ENCODE measurements at places on chromosomes 16 and 17.

GRCh38 chr17:38867179-38867967 is 2.5 kb upstream of the LASP1 start:
- peak; percentile 81 for DNase-seq

DNA sequence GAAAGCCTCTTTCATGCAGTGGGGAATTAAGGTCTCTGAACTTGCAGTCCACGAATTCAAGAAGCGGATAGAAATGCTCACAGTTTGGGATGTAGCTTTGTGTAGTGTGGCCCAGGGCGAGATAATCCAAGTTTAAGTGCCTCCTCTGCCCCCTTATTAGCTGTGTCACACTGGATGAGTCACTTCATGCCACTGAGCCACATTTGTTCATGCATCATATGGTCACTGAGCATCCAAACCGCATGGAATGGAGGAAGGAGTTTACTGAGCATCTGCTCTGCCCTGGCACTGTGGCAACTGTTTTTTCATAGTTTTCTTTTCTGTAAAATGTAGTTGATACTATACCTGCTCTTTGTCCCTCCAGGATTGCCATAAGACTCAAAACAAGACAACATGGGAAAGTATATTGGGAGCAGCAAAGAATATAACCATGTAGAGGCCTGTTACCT is 15.1 kb upstream of the DHX8 start:
- no peak for DNase-seq

DNA sequence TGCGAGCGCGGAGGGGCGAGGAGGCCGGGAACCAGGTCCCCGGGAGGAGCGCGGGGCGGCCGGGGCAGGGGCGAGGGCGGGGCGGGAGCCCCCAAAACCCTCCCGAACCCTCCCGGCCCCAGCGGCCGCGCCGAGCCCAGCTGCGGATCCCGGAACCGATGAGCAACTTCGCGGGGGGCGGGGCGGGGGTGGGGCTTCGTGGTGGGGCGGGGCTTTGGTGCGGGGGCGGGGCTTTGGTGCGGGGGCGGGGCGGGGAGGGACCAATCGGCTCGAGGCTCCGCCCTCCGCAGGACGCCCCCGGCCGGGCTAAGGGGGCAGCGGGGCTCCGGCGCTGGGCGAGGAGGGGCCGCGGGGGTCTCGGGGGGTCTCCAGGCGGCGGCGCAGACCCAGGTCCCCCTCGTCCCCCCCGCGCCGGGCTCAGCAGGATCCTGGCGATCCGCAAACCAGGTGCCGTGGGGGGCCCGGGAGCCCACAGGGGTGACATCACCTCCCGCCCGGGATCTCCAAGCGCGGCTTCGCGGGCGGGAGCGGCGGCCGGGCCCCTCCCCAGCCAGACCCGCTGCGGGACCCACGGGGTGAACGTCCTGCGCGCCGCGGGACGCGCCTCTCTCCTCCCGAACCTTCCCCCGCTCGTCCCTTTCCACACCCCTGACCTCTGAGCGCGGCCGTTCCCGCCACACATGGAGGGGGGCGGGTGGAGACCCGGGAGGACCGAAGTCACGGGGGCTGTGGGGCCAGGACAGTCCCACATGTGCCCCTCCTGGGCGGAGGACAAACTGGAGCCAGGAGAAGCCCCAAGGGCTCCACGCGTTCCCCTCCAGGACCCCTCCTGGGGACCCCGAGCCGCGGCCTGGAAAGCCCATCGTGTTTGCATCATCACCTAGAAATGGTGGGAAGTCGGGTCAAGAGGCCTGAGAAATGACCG is at the start of gene ABR:
TSS of gene ABR (minus strand) at position 164 of the 925 bp plus-strand sequence. CDS start 254 bp downstream, outside the sequence.
- peak; percentile 44 for DNase-seq

DNA sequence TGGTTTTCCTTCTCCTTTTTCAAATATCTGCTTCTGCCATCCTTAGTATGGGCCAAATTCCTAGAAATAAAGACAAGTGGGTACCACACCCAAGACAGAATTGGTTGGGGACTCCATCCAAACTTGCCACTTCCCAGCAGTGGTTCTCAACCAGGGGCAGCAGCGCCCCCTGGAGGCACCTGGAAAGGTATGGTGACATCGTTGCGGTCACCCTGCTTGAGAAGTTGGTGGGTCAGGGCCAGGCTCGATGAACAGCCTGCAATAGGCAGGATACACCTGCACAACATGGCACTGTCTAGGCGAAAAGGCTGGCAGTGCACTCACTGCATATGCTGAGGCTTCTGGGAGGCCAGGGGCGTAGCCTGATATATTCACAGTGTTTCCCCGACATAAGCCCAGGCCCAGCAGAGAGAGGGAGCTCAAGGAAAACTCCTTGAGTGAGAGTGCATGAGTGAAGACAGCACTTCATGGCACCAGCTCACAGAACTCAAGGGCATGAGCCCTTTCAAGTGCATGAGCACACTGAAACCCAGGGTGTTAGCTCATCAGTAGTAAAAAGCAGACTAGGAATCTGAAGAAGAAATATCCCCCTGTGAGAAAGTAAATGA is 57.7 kb downstream of the CMC2 start:
- DNase-seq, result peak; percentile 48

DNA sequence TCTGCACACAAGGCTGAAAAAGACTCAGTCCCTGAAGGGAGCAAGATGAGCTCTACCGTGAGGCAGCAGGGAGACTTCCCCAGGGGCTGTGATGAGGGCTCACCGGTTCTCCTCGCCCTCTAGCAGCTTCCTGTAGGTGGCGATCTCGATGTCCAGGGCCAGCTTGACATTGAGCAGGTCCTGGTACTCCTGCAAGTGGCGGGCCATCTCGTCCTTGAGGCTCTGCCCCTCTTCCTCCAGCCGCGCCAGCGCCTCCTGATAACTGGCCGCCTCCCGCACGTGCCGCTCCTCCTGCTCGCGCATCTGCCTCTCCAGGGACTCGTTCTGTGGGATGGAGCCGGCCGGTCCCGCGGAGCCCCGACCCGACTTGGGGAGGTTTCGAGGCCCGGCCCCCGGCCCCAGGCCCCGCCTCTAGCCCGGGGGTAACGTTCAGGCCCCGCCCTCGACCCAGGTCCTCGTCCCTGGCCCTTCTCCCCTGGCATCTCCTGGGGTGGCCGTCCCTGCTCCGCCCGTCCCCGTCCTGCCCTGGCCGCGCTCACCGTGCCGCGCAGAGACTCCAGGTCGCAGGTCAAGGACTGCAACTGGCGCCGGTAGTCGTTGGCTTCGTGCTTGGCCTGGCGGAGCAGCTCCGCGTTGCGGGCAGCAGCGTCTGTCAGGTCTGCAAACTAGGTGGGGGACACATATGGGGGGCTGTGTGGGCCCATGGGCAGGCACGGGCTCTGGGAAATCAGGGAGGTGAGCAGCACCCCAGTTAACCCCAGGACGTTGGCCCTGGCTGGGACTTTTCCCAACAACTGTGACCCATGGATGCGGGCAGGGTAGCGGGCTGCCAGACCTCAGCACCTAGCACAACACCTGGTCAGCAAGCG is 3.9 kb downstream of the GFAP start:
- DNase-seq, result peak; percentile 40

- DNase-seq, result no peak
Measured at GRCh38 chr17:15452746-15453145, 14.7 kb downstream of the CDRT4 start.

- DNase-seq, result peak; percentile 71
Measured at GRCh38 chr17:8991514-8992285, 26.2 kb upstream of the PIK3R5 start.

GRCh38 chr17:45997624-45998023 is 1.4 kb upstream of the STH start:
- DNase-seq, result no peak

DNA sequence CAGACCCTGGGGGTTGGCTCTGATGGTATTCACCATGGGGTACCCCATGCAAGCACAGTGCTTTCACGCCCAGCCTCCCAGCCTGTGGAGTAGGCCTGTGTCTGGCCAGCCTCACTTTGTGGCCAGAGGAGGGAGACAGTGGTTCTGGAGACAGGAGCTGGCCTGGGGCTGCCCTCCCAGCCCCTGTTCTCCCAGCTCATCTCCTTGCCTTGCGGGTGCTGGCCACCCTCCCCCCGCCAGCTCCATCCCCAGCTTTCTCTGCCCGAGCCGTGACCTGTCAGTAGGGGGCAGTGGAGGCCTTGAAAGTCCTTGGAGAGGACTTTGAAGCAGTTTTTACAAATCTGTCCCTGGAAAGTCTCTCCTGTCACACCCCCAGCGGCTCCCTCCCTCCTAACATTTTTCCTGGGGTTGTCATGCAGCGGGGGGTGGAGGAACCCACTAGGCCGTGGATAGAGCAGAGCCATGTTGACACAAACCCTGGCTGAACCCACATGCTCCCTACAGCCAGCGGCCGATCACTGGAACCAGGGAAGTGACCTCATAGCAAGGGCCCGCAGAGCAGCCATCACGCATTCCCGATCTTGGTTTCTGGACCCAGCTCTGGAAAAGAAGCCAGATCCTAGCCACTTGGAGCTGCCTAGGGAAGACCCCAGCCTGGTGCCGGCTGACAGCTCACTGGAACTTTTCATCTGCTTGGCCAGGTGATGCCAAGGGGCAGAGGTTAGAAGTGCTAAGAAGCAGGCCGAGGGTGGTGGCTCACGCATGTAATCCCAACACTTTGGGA is 289.4 kb downstream of the SEC14L1 start:
- DNase-seq, result peak; percentile 91

DNA sequence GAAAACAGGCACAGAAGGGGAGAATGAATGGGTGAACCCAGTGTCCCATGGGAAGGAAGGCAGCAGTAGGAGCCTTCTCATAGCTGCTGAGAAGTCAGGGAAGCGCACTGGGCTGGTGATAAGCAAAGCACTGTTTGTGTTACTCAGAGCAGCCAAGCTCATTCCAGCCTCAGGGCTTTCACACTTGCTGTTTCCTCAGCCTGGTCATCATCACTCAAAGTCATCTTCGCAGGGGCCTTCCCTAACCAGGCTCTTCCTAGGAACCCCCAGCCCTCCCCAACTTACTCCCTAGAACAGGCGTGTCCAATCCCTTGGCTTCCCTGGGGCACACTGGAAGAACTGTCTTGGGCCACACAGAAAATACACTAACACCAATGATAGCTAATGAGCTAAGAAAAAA is 32.1 kb upstream of the LONP2 start:
- DNase-seq, result no peak

DNA sequence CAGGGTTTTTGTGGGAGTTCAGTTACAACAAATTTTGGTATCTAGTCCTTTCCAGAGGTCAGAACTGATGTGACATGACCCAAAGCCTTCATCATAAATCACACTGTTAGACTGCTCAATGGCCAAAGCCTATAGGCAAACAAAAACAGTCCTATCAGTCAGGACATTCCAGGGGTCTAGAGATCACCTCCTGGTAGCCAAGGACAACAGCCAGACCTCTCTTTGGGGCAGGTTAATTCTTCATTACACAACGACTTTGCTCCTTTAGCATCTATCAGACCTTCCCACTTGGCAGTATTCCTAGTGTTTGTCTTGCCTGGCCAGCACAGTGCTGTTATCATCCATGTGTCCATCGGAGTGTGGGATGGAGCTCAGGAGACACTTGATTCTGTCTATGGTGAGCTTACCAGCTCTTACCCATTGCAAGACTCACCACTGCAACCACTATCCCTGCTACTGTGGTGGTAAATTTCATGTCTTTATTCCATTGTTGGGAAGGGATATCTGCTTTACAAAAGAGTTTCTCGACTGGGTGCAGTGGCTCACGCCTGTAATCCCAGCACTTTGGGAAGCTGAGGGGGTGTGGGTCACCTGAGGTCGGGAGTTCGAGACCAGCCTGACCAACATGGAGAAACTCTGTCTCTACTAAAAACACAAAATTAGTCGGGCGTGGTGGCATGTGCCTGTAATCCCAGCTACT is 95.5 kb upstream of the DHX40 start:
- DNase-seq, result no peak

DNA sequence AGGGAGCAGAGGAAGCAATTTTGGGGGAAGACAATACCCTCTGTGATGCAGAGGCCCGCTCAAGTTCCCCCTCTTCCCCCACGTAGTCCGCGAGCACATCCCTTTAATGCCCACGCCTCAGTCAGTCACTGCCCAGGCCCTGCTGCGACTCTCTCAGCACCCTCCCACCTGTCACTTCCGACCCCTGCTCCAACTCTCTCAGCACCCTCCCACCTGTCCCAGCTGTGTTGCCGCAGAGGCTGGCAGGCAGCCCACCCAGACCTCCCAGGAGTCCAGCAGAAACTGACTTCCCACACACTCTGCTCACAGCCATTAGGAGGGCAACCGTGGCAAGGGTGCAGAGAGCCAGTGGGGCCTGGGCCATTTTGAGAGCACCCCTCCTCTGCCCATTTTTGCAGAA is 92.7 kb downstream of the WSCD1 start:
- DNase-seq, result no peak

- no peak for DNase-seq
Measured at GRCh38 chr17:44061446-44061845, 5.0 kb downstream of the LSM12 start.

DNA sequence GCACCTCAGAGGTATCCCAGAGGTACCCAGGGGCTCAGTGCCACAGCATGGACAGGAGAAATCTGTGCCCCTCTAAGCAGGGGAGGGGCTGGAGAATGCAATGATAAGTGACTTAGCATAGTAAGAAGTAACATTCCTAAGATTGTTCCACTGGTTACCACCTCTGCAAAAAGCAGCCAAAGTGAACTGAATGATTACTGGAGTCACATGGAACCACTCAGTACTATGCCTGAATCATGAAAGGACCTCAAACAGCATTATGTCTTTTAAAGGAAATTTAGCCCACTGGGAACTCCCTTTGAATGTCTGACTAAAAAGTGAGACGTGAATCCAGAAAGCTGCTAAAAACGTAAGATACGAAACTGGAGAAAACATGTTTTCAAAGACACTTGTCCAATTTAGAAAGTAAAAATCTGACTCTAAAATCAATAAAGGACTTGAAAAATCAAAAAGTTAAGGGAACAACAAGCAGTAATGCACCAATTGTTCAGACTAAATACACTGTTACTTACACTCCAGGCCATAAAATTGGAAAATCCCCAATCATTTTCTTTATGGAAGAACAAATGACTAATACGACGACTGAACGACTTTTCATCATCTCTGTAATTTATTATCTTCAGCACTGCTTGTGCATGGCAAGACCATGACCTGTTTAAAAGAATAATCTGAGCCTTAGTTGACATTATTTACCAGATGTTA is 38.6 kb downstream of the LITAFD start:
- no peak for DNase-seq

DNA sequence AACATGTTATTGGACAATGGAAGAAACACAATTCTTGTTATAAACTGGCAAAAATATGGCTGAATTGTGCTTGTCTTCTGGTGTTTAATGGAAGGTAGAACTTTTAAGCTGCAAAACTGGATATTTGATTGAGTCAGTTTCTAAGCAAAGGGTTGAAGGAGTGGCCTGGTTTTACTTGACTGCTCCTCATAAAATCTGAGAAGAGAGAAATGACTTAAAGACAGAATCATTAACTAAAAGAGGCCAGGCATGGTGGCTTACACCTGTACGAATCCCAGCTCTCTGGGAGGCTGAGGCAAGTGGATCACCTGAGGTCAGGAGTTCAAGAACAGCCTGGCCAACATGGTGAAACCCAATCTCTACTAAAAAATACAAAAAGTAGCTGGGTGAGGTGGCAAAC is 770.7 kb downstream of the CDH11 start:
- DNase-seq, result no peak
